ENCODE measurements at places on chromosomes 6 and 20.

- DNase-seq = peak; percentile 61
Measured at GRCh38 chr6:149028767-149029405, 282.1 kb downstream of the UST start.

- no peak for DNase-seq
Measured at GRCh38 chr20:45230631-45231030, 9.5 kb downstream of the SEMG2 start.

GRCh38 chr20:53795170-53795569 lies 201.5 kb upstream of the ZNF217 start:
- DNase-seq = no peak

DNA sequence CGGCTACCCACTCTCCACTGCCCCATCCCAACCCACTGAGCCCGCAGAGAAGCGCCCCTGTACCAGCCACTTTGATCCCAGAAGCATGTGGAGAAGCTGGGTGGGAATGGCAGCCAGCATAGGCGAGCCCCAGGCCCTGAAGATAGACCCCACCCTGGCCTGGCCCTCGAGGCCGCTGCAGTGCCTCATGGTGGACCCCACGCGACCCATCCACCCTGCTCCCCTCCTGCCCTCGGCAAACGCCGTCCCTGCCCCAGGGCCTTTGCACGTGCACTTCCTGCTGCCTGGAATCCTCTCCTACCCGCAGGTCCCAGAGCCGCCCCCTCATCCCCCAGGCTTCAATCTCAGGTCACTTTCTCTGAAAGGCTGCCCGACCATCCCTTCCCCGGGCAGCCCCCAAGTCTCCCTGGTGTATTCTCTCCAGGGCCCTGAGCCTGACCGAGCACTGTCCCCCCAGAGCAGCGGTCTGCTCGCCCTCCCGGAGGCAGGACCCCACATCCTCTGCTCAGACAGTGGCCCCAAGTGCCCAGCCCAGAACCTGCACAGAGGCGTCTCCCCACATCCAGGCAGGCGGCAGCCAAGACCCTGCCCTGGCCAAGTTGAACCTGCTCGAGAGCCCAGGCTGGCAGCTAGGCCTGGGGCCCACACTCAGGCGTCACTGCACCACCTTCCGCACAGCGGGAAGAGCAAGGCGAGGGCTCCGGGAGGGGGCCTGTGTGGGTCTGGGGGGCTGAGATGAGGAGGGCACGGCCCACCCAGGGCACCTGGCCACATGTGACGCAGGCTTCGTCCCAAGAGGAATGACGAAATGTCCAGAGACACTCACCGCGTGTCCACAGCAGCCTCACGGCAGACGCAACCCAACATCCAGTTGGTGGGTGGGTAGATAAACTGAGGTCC lies 14.0 kb downstream of the KCNQ2 start:
- no peak for DNase-seq

DNA sequence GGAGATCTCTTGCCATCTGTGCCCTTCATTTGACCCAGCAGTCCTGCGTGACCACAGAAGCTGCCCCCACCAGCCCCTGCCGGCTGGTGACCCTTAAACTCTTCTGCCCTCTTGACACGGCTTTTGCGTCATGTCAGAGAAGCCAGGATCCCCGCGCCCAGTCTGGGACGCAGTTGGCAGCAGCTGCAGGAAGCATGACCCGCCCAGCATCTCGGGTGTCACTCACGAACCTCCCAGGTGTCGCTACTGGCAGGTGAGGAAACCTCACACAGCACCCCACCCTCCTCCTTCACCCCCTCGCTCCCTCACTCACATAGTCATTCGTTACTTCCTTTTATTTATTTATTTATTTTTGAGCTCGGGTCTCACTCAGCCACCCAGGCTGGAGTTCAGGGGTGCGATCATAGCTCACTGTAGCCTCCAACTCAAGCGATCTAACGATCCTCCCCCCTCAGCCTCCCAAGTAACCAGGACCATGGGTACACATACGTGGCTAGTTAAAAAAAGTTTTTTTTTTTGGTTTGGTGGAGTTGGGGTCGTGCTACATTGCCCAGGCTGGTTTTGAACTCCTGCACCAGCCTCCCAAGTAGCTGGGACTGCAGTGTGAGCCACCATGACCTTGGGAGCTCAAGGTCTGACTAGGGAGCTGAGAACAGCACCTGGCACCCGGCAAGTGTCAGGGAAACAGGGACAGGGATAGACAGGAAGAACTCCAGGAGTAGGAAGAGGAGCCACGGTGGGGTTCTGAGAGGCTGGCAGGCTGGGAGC lies 14.1 kb upstream of the SPDEF start:
- no peak for DNase-seq

DNA sequence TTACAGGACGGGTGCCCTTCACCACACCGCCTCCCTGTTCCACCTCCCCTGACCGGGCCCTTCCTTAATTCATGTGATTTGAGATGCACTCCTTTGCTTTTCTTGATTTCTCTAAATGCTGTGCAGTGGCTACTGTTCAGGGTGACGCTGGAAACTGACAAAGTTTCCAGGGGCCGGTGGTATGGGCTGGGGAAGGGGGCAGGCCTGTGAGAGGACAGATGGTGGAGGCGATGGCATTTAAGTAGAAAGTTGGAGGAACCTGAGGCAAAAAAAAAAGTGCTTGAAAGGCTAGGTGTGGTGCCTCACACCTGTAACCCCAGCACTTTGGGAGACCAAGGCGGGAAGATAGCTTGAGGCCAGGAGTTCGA lies 121.6 kb upstream of the RNF24 start:
- no peak for DNase-seq

DNA sequence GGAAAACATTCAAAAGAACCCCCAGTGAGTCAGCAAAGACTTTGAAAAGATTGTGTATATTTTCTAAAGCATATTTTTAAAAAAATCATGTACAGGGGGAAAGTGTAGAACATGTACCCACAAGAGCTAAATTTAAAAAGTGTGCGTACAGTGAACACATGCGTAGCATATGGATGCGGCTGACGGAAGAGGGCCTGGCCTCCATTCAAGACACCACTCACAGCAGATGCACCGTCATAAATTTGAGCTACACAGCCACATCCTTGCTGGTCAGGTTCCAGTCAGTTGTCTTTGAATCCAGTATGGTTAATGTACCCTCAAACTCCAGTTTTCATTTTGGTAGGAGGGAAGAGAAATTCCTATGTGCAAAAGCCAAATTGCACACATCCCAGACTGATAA lies 54.3 kb upstream of the SPACA1 start:
- no peak for DNase-seq

GRCh38 chr20:14148042-14148441 lies 152.7 kb downstream of the MACROD2 start:
- DNase-seq = no peak

GRCh38 chr6:80331974-80332373 lies 225.5 kb downstream of the BCKDHB start:
- DNase-seq = peak; percentile 27

DNA sequence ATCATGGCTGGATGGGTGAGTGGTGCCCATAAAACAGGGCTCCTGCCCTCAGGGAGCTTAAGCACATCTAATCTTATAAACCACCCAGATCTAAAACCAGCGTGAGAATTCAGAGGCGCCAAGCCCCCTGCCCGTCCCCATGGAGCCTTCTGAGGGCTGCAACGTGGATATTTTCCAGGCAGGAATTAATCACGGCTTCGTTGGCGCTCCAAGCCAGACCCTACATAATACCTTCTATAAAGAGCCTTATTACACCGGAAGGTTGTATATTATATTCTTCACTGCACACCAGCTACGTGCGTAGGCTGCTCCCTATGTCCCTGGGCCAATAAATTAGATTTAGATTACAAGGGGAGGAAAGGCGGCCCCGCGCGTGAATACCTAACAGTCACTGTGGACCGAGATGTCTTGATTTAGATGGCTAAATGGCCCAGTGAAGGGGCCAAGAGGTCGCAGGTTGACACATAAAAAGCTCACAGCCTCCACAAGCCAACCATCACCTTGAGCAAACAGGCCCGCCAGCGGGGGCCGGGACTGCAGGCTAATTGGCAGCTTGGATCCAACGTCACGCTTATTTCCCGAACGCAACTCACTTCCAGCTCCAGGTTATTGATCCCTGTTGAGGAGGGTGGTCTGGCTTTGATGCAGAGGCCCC lies 64.7 kb upstream of the APCDD1L start:
- no peak for DNase-seq

DNA sequence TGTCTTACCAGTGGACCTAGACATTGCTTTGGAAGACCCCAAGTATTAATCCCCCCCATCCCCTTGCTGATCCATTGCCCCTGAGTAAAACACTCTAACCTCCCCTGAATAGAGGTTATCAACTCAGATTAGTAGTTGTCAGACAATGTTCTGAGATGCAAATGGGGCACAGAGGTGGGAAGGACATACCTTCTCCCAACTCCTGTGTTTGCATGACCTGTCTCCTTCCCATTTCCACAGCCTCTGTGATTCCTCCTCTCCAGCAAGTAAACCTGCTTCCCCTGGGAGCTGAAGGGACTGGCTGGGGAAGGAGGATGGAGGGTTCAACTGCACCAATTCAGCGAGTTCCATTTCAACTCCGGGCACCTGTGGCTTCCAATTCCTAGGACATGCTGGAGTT lies 199.8 kb upstream of the SASH1 start:
- no peak for DNase-seq

DNA sequence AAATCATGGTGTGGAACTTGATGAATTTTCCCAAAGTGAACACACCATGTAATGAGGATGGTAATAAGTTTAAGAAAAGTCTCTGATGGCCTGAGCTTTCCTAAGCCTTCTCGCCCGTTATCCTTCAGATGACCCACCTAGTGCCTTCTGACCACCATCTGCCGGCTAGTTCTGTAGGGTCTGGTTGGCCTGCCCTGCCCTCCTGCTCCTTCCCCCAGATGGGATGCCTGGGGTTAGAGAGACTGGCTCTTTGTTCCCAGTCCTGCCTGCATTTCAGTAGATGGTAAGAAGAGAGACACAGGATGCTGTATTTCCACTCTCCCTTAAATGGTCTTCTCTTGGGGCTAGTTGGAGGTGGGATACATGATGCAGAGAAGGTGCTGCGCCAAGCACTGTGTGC lies 43.0 kb downstream of the TIAM2 start:
- DNase-seq = no peak

DNA sequence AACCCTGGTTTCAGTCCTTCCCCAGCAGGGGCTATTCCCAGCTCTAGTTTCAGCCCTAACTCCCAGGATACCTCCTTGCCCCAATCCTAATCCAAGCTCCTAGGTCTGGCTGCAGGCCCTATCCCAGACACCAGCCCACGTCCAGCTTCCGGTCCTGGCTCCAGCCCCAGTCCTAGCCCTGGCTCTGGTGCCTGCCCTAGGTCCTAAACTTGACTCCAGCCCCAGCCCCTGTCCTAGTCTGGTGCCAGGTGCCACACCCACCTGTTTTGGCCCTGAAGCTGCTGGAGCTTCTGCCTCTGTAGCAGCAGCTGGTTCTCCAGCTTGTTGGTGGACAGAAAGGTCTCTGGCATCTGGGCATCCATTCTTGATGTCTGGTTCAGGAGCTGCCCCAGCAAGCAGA lies 28.1 kb downstream of the ANGPT4 start:
- no peak for DNase-seq

DNA sequence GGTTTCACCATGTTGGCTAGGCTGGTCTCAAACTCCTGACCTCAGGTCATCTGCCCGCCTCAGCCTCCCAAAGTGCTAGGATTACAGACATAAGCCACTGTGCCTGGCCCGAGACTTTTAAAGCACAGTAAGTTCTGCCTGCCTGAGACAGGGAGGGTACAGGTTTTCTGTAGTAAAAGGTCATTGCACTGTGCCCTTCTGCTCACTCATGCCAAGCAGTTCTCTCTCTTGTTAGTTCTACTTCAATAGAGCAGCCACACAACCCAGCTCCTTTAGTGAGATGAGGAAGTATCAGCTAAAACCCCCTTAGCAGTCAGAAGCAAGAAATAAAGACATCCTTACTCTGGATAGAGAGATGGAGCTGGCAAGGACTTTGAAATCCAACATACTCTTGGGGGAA lies 52.4 kb upstream of the ARMH2 start:
- DNase-seq = no peak

- DNase-seq = no peak
Measured at GRCh38 chr6:16964553-16965499, 137.0 kb upstream of the STMND1 start.

DNA sequence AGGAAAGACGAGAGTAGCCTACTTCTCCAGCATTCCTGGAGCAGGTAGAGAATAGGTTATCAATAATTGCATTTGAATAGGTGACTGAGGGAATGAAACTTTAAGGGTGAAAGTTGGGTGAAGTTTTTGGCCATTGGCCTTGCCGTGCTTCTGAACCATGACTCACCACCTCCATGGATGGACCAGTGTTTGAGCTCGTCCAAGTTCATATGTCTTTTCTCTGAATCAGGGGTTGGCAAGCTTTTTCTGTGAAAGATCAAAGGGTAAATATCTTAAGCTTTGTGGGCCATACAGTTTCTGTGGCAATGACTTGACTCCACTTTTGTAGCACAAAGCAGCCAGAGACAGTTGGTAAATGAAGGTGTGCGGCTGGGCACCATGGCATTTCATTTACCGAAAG lies 31.8 kb downstream of the SNRNP48 start:
- no peak for DNase-seq

DNA sequence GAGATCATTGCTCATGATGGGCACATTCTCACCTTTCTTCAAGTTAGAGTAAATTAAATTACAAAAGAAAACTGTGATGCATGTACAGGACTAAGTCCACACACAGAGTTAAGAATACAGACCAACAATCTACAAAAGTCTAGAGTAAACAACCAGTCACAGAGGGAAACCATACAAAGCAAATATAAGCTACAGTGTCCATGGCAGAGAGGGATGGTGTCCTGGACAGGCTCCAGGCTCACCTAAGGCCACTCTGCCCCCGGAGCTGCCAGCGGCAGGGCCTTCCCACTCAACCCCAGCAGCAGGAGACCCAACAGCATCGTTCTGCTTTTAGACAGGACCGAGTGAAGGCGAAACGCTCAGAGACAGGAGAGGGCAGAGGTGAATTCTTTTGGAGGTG lies 16.0 kb downstream of the PDE10A start:
- no peak for DNase-seq

DNA sequence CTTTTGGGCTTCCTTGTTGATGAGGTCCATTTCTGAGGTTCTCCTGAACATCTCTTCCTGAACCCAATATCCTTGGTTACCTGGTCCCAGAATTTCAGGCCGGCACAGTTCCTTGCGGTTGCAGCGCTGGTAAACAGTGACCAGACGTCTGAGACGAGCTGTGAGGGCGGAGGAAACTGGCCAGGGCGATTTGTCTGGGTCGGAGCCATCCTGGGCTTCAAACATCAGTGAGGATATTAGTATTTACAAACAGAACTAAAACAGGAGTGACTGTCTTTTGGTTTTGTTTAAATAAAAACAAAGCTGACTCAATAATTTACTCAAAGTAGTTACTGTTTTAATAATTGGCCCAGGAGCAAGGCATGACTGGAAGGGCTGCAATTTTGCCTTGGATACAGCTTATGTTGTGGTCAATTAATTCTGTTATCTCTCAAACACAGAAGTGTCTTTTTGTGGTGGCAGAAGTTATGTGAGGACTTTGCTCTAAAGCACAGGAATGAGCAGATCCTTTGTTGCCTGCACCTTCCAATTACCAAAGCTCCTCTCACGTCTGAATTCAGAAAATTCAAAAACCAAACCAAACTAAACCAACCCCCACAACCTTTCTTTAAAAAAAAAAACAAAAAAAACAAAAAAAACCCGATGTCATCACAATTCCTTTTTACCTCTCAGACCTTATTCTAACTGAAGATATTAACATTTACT lies 58.7 kb upstream of the EMILIN3 start:
- DNase-seq = no peak
